PC-3 (cell line): ENCODE measurements at places on chromosomes 1 and 21. TPM values are rescaled to one million over a fixed set of nuclear protein-coding genes. Genes with fewer than 3 reads are reported as not detected.

Gene RUNX3
- total RNA-seq: 2.8 and 3.7 TPM in 2 replicates

DNA sequence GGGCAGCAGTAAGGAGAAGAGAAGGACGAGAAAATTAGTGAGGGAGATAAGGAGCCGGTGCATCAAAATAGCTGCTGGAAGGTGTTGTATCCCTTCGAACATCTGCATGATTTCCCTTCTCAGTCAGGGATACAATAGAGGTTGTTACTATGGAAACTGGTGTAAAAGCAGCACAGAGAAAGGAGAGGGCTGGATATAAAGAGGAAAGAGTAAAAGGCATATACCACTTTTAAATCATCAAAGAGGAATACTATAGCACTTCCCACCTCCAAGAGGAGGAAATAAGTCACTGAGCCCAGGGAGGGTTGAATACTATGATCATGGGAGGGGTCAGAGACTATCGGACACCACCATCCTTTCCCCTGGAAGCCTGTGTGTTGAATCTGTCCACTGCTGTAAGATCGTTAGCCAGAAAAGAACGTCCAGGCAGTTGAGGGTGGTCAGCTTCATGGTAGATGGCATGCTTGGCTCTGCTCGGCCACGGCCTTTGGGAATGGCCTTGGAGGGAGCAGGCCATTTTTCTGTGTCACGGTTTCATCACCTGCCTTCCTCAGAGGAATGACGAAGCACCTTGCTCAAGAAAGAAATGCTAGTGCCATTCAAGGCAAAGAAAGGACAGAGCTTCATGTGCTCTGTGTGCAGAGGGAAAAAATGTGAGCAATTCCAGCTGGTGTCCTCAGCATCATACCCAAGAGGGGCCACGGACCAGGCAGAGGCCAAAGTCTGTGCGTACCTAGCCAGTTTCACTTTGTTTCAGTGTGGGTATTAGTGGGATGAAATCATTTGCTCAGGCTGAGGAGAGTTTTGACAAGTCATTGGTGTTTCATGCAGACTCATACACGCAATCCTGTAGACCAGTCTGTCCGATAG lies 64.2 kb downstream of the IRF2BP2 start:
- DNase-seq: no peak

DNA sequence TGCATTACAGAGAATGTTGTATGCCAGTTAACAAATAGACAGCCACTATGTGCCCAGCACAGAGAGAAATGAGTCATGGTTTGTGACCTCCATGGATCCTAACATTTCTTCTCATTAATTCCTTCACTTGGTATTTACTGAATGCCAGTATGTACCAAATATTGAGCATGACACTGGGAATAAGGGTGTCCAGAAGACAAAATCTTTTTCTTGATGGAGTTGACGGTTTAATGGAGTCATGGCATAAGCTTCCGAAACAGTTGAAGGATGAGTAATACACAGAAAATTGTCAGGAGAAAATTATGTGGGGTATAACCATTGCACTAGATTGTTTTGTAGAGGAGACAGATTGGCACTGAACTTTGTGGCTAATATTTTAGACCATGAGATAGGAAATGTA lies 36.9 kb downstream of the PTGFR start:
- DNase-seq: peak; percentile 6

Gene TBX19
- total RNA-seq: 0.23 and 0.36 TPM in 2 replicates

Gene CYP4A11
- not detected in 2 replicates for total RNA-seq

GRCh38 chr1:42165511-42166210 lies 1.1 kb upstream of the GUCA2A start:
- DNase-seq: peak; percentile 99

- DNase-seq: no peak
These were observed 150.9 kb downstream of the CNIH3 start for GRCh38 chr1:224767031-224767430.

GRCh38 chr1:40363721-40364120 lies 9.8 kb upstream of the SMAP2 start:
- DNase-seq: no peak

Gene BCAR3
- total RNA-seq: 169 and 171 TPM in 2 replicates

Gene S100A2
- 358 and 373 TPM in 2 replicates for total RNA-seq

DNA sequence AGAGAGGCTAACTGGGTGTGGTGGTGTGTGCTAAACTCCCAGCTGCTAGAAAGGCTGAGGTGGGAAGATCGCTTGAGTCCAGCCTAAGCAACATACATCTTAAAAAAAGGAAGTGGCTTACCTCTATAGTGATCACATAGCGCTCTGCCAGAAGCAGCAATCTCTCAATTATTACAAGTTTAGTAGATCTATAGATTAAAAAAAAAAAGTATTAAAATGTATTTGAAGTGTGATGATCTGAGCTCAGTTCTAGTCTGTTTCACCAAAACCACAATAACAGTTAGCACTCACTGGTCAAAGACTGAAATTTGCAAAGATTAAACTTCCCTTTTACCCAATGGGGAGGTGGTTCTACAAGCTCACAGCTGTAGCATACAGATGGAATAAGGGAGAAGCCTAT lies 76.3 kb downstream of the USP24 start:
- DNase-seq: no peak

GRCh38 chr1:41819069-41819468 lies 99.7 kb downstream of the HIVEP3 start:
- DNase-seq: no peak

- no peak for DNase-seq
These were observed 91.5 kb downstream of the SELENOF start for GRCh38 chr1:86822459-86822858.

DNA sequence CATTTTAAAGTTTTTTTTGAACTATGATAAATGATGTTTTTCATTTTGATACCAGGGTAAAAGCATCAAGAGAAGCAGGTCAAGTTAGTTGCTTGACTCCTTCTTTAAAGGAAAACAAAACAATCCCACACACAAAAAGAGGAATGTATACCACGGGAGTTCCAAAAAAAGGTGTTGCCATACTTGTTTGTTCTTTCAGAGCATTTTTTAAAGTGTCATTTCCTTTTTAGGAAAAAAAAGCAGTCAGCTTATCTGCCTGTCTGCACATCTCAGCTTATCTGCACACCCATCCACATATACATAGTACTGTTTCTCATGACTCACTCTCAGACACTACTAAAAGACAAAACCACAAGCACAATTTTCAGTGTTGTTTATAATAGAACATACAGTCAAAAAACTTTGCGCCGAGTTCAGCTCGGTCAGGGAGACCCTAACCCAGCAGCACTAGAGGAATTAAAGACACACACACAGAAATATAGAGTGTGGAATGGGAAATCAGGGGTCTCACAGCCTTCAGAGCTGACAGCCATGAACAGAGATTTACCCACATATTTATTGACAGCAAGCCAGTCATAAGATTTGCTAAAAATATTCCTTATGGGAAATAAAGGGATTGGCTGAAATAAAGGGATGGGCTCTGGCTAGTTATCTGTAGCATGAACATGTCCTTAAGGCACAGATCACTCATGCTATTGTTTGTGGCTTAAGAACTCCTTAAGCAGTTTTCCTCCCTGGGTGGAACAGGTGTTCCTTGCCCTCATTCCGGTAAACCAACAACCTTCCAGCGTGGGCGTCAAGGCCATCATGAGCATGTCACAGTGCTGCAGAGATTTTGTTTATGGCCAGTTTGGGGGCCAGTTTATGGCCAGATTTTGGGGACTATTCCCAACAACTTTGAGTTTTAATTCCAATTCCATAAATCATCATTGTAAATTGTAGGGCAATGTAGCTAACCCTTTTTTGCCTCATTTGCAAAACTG lies 11.4 kb upstream of the MNDA start:
- DNase-seq: no peak

DNA sequence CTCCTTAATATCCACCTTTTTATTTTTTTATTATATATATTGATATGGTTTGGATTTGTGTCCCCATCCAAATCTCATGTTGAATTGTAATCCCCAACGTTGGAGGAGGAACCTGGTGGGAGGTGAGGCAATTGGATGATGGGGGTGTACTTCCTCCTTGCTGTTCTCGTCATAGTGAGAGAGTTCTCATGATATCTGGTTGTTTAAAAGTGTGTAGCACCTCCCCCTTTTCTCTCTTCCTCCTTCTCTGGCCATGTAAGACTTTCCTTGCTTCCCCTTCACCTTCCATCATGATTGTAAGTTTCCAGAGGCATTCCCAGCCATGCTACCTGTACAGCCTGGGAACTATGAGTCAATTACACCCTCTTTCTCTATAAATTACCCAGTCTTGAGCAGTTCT lies 22.7 kb upstream of the CCSAP start:
- DNase-seq: no peak

DNA sequence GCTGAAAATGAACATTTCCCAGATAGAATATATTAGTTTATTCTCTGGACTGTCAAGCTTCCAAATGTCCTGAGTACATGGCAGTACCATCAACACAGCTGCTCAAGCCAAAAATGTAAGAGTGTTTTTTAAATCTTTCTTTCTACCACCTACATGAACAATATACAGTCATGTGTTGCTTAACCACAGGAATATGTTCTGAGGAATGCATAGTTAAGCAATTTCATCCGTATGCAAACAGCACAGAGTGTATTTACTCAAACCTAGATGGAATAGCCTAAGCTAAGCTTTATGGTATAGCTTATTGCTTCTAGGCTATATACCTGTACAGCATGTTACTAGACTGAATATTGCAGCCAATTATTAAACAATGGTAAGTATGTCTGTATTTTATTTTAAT lies 561.9 kb upstream of the ADGRL4 start:
- DNase-seq: peak; percentile 34

DNA sequence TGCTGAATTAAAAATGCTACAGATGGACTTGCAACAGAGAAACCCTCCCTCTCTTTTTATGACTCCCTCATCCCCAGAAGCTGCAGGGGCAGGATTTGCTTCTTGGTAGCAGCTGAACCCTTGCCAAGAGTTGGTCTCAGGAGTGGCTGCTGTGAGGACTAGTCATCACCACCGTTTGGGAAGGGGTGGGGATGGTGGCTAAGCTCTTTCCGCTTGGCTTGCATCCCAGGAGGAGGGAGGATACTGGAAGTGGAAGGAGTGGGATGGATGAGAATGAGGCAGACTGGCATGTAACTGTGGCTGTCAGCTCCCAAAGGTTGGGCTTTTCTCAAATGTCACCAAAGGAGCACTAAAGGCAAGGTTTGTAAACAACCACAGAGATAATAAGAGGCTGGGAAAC lies 50.8 kb upstream of the COL24A1 start:
- peak; percentile 72 for DNase-seq

Gene UBL4B
- total RNA-seq: 0.07 TPM in 1 of 2 replicates, not detected in the other

Gene PTCH2
- 0.12 TPM in 1 of 2 replicates, not detected in the other for total RNA-seq

Gene LAMC1
- 71.5 TPM in 2 replicates for total RNA-seq

DNA sequence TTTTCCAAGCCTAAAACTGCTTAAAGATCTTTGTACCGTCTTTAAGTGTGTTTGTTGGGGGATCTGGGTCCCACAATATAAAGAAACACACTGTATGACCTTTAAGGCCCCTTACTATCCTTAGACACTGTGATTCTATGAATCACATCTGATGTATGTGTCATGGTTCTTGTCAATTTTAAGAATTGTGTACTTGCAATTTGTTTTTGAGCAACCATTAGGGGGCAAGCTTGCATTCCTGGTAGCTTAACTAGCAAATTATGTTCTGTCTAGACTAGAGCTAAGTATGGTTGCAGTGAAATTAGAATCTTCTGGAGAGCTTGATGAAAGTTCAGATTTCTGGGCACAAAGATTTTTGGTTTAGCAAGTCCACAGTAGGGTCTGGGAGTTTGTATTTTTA lies 219.5 kb downstream of the TPR start:
- peak; percentile 75 for DNase-seq

GRCh38 chr1:56359056-56359455 lies 220.3 kb downstream of the PLPP3 start:
- DNase-seq: no peak

GRCh38 chr21:29196670-29197191 lies 66.3 kb downstream of the MAP3K7CL start:
- peak; percentile 9 for DNase-seq

DNA sequence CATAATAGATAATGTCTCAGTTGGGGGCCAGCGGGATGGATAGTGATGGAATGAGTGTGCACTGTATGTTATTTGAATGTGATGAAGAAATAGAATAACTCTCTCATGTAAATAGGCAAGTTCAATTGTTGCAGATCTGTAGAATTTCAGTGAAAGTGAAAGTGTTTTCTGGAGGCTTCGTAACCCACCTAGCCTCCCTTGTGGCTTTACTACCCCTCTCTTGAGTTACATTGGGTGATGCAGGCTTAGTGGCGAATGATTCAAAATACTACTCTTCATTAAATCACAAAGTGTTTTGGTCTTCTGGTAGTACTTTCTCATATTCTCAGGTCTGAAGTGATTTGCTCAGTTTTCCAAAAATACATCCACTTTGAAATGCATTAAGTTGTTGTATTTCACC lies 411.9 kb downstream of the ZP4 start:
- no peak for DNase-seq

Gene NCAM2
- 0.12 and 2.4 TPM in 2 replicates for total RNA-seq

DNA sequence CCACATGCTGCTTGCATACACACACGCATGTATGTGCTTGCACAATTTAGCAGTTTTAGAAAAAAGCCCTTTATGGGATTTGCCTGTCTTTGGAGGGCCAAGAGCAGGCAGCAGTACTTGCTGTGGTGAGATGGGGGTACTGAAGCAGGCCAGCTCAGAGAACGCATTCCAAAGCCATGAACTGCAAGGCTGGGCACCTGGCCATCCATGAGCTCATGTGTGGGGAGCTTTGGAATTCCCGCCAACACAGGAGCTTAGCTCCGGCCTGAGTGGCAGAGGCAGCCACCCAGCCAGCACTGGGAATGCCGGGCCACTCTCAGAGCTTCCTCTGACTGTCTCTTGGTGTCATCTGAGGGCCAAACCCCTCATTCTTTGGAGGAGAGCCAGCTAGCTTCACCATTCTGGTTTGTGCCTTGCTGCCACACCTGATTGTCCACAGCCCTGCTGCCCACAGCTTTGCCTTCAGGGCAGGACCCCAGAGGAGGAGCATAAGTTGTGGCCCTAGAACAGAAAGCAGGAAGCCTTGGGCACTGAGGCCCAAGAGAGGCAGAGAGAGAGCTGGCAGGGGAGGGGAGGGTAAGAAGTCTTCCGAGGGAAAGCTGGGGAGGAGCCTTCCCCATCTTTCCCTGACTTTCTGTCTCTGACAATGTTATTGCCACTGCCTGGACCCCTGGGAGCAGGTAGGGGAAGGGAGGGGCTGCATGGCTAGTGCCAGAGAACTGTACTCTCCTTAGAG lies 92.1 kb upstream of the POU3F1 start:
- DNase-seq: peak; percentile 99

Gene RIMKLA
- 3.5 and 4.5 TPM in 2 replicates for total RNA-seq

Gene LRRC38
- total RNA-seq: 2.6 and 4.8 TPM in 2 replicates

DNA sequence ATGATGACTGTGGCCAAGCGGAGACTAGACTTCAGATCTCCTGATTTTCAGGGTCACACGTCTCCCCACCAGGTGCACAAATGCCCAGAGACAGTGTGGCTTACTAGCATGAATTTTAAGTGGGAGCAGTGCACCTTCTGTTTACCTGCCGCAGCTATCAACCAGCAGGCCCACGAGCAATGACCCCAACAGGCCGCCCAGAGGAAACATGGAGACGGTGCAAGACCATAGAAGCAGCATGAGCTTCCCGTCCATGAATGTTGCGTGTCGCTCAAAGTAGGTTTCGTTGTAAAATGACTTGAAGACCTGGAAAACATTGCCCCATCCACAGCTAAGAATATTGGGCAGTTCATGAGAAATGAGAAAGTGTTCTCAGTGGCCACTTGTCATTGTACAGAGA lies 3.5 kb downstream of the SLC2A7 start:
- no peak for DNase-seq

Gene LCE1F
- total RNA-seq: not detected in 2 replicates

GRCh38 chr1:117627546-117628130 lies 21.8 kb downstream of the TENT5C start:
- DNase-seq: peak; percentile 45
